ENCODE measurements at places on chromosomes 6 and 20. TPM values are rescaled to one million over a fixed set of nuclear protein-coding genes. Genes with fewer than 3 reads are reported as not detected.

GRM1 gene
- total RNA-seq = not detected

MRAP2 gene
- 0.92 TPM for total RNA-seq

TNXB gene
- 0.11 TPM for total RNA-seq

BPI gene
- total RNA-seq = 0.09 TPM

CNKSR3 gene
- total RNA-seq = 14.9 TPM

RALGAPB gene
- 14.1 TPM for total RNA-seq

GCNT2 gene
- total RNA-seq = 4.7 TPM

TREML2 gene
- not detected for total RNA-seq

ELOVL4 gene
- 2.5 TPM for total RNA-seq

CCN2 gene
- 82.6 TPM for total RNA-seq

FERMT1 gene
- 5.7 TPM for total RNA-seq

METTL24 gene
- not detected for total RNA-seq

SLC2A4RG gene
- total RNA-seq = 14.6 TPM

AAR2 gene
- total RNA-seq = 27.1 TPM

SLC17A9 gene
- 0.91 TPM for total RNA-seq

LBP gene
- not detected for total RNA-seq

C6orf132 gene
- not detected for total RNA-seq

TINAG gene
- total RNA-seq = not detected

AHCY gene
- total RNA-seq = 58.9 TPM

CD40 gene
- not detected for total RNA-seq

MDFI gene
- total RNA-seq = 53.7 TPM

BNIP5 gene
- not detected for total RNA-seq

SIRPD gene
- total RNA-seq = not detected

PTGIS gene
- 0.54 TPM for total RNA-seq

CDK19 gene
- 10.2 TPM for total RNA-seq

ANKRD66 gene
- total RNA-seq = not detected

GSTA4 gene
- 17.4 TPM for total RNA-seq

CCM2L gene
- 2.1 TPM for total RNA-seq

SNAP25 gene
- total RNA-seq = 0.80 TPM

PPP1R16B gene
- under 0.01 TPM for total RNA-seq

CLPSL2 gene
- not detected for total RNA-seq

RUNX2 gene
- total RNA-seq = 11.8 TPM

GPR6 gene
- not detected for total RNA-seq

PPIL6 gene
- 3.8 TPM for total RNA-seq

IL20RA gene
- total RNA-seq = 0.27 TPM
